Stimulated activated CD8-positive, alpha-beta memory T cell treated with anti-CD3 and anti-CD28 coated beads, Interleukin-4, amount 100 ng/mL, for 4 hours (primary cell): ENCODE measurements at places on chromosomes 6 and 20.

DNA sequence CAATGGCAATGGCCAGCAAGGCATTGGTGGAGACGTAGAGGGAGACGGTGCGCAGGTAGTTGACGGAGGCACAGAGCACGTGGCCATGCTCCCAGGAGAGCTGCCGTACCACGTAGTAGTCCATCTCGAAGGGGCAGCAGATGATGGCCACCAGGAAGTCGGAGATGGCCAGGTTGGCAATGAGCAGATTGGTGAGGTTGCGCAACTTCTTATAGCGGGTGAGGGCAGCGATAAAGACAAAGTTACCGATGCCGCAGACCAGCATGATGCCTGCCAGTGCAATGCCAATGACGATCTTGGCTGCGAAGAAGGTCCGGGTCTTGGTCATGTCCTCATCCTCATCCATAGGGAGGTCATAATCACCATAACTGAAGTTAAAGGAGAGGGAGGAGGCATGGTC is 2.8 kb downstream of the PROKR2 start:
- no peak for DNase-seq

- no peak for DNase-seq
Observed at GRCh38 chr20:10987651-10988383, 314.0 kb upstream of the JAG1 start.

DNA sequence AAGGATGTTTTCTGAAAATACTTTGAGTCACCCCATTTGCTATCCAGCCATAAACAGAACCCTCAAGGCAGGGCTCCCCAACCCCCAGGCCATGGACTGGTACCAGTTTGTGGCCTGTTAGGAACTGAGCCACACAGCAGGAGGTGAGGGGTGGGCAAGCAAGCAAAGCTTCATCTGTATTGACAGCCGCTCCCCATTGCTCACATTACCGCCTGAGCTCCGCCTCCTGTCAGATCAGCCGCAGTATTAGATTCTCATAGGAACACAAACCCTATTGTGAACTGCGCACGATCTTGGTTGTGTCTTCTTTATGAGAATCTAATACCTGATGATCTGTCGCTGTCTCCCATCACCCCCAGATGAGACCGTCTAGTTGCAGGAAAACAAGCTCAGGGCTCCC is 543.8 kb downstream of the CBLN4 start:
- no peak for DNase-seq

GRCh38 chr6:32945953-32946352 is 5.1 kb upstream of the HLA-DMB start:
- DNase-seq: no peak

GRCh38 chr6:11460001-11460668 is 77.4 kb upstream of the TMEM170B start:
- DNase-seq: no peak

DNA sequence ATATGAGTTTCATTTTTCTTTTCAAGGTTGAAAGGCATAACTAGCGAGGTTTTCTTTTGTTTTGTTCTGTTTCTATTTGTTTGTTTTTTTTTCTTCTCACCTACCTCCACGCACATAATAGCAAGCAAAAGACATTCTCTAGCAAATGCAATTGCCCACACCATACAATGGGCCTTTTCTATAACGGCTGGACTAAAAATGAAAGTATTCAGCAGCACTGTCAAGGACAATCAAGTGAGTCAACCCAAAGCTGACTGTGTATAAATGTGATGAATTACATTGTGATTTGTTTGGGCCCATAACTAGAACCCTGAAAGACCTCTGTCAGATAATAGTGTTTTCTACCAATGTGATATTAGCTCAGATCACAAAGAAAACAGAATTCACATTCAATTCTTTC is 496.7 kb downstream of the RNF144B start:
- no peak for DNase-seq

- DNase-seq: no peak
Observed at GRCh38 chr6:44145839-44146238, 12.8 kb upstream of the CAPN11 start.

DNA sequence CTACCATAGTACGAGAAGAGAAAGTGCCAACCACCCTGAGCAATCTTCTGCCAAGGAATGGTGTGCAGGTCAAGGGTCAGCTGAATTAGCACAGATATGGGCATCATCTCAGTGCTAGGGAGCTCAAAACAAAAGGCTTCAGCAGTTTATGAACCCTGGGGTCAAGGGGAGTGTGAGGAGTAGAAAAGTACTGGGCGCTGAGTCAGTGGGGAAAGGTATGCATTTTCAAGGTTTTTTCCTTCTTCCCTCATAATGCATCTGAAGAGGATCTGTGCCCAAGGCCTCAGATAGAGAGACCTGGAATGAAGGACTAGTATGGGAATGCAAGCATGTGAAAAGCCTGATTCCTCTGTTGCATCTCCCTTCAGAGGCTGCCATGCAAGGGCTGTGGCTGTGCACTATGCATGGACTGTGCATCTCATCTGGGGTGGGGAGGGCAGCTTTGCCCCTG is 81.7 kb downstream of the PERP start:
- DNase-seq: no peak

- no peak for DNase-seq
Observed at GRCh38 chr6:49826743-49827406, 39.5 kb downstream of the CRISP1 start.

- no peak for DNase-seq
Observed at GRCh38 chr6:16635291-16635809, 125.9 kb downstream of the ATXN1 start.

DNA sequence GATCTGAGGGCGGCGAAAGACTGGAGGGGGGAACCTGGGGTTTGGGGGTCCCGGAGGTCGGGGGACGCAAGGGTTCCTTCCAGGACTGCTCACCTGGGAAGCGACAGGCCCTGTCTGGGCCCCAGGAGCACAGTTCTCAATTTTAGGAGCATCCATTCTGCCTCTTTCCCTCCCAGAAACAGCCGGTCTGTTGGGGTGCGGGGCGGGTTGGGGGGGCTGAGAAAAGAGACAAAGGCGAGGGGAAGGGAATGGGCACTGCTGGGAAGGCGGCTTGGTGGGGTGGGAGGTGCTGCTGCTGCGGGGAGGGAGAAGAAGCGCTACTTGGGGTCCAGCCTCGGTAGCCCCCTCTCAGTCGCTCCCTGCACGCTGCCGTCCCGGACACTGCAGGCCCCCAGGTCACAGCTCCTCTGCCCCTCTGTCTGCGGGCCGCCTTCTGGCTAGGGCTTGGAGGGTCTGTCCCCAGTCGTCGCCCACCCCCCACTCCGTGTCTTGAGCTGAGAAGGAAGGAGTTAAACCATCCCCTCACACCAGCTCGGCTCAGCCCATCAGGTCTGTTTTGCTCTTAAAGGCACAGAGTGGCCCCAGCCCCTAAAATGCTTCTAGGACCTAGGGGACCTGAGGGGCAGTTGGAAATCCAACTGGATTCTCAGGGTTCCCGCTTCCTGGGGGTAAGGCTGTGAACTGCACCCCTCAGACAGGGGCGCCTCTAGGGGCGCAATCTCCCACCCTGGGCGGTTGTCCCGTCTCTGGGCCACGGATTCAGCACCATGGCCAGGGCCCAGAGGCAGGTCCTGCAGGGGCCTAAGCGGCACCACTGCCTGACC is 690 bp downstream of the GDAP1L1 start:
- DNase-seq: no peak

DNA sequence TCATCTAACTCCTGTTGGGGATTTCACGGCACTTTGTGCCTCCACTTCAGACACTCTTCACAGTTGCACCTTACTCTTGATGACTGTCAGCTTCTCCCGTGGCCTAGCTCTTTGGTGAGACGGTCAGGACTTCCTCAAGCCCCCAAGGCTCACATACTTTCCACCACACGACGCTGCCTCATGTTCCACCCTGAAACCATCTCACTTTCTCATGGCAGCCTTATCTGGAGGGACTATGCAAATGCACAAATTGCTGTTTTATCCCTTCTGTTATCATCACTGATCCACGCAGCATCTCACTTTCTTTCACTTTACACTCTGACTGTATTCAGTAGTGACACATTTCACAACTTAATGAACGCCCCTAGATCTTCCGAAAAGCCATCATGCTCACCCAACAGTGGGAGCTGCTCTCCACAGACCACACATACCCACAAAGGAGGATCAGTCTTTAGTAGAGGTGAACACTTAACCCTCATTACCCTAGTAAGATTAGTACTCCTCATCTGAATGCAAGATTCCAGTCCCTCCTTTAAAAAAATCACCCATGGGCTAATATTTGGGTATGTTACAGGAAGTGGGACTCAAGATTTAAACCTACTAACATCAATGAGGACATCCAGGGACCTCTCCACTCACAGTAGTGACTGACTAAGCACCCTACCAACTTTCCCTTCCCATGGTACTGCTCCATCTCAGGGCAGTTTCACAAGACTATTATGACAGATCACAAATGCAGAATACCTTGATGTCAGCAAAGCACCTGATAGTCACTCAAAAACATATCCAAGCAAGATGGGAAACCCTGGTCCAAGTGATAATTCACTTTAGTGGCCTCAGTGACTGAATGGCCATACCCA is 35.4 kb downstream of the FYN start:
- DNase-seq: no peak

- no peak for DNase-seq
Observed at GRCh38 chr20:57947421-57948179, 237.8 kb upstream of the PMEPA1 start.

DNA sequence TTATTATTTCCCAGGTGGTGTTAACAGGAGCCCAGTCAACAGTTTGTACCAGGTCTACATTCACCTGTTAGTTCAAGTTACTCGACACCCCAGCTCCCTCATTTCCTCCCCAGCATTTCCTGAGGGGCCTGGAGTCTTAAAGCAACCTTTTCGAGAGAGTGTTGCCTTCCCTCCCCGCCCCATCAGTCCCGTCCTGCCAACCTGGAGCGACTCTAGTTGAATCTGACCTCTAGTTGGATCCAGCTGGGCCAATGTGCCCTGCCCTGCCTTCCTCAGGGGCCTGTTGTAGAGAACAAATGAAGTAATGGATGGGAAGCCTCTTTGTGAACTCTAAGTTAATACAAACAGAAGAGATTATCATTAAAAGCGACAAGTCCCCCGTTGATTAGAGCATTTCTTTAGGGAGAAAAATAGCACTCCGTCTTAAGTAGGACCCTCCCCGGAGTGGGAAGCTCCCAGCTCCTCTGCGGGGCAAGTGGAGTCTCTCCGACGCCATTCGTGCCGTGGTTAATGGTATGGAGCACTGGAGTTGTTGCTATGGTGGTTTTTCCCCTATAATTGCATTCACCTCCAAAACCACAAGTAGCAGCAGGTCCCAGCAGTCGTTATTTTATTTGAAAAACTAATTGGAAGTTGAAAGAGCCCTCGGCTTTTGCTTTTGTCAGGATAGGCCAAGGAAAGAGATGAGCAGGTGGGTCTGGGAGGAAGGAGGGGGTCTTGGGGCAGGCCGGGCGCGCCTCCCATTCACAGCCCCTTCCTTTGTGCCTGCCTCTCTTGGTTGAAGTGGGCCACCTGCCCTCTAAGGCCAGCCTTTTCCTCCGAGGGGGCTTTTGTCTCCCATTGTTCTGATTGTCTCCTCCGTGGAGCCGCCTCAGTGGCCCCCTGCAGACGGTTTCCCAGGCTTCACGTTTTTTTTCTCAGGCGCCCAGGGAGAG is 16.1 kb downstream of the GHRH start:
- no peak for DNase-seq

GRCh38 chr6:81891874-81892273 is 139.4 kb upstream of the TENT5A start:
- DNase-seq: no peak
